ENCODE measurements at places on chromosomes 7 and 10. TPM values are rescaled to one million over a fixed set of nuclear protein-coding genes. Genes with fewer than 3 reads are reported as not detected.

The CYP17A1 gene
- not detected for total RNA-seq

- H3K27me3 ChIP-seq: peaks cover 16% of the 10 kb centered on the region
- no peak for DNase-seq
- H3K36me3 ChIP-seq: no peaks in the 10 kb centered on the region
- H3K4me1 ChIP-seq: no peaks in the 10 kb centered on the region
- no peak overlapping the region for H3K27ac ChIP-seq
- H3K4me3 ChIP-seq: no peak overlapping the region
Observed at GRCh38 chr10:92413519-92413918, 122.6 kb downstream of the MARCHF5 start.

The CDK14 gene
- total RNA-seq: 0.80 TPM

DNA sequence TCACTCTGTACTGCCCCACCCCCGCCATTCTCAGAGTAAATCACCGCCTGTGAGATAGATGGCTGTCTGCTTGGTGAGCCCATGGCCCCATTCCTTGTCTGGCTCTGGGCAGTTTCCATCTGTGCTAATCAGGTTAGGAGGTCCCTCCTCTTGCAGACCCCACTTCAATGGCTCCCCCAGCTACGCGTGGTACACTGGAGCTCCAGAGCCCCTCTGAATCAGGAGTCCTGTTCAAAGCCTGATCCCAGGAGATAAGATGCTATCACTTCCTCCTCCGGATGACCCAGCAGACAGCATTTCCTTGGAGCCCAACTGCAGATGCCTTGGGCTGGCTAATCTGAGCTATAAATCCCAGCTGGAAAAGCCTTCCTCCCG lies 122.3 kb downstream of the SH3PXD2A start:
- H3K27ac ChIP-seq: no peak overlapping the region
- no peaks in the 10 kb centered on the region for H3K4me1 ChIP-seq
- no peak for DNase-seq
- no peak overlapping the region for H3K4me3 ChIP-seq

DNA sequence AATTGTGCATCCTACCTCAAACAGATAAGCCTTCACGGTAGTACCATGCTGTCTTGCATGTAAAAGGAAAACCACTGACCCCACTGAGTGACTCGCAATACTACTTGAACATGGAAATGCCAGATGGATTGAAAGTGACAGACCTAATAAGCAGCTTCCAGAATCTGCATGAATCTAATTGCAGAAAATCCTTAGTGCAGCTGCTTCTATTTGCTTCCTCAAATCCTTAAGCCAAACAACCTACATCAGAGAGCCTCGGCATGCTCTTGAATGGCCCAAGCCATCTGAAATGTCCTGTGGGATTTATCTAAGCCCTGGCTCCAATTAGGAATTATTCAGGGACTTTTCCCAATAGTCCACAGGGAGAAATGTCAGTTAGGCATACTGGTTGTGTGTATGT lies 509.5 kb upstream of the CELF2 start:
- no peak overlapping the region for H3K27ac ChIP-seq
- peaks cover 29% of the 10 kb centered on the region for H3K27me3 ChIP-seq
- no peaks in the 10 kb centered on the region for H3K4me1 ChIP-seq
- H3K36me3 ChIP-seq: no peaks in the 10 kb centered on the region
- no peak overlapping the region for H3K4me3 ChIP-seq

DNA sequence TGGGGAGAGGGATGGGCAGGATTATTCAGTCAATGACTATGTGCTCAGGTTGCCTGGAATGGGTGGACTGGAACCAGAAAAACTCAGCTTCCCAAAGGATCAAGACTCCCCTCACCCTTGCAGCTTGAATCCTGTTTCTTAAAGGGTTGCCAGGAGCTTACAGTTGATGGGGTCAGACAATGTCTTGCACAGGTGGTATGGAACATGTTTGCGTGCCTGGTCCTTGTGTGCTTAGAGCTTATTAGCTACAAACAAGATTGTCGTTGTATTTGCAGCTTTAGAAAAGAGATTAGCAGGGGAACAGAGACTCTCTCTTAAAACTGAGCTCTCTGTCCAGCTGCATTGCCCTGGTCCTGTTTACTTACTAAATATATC lies 56.9 kb downstream of the PRR15 start:
- H3K36me3 ChIP-seq: no peaks in the 10 kb centered on the region
- H3K4me1 ChIP-seq: no peaks in the 10 kb centered on the region
- no peak overlapping the region for H3K4me3 ChIP-seq
- H3K27ac ChIP-seq: no peak overlapping the region
- H3K27me3 ChIP-seq: peaks cover 10% of the 10 kb centered on the region
